NCI-H524 (cell line): ENCODE measurements at places on chromosomes 3 and 15.

GRCh38 chr3:143187111-143187510 lies 67.5 kb downstream of the CHST2 start:
- no peak for DNase-seq

GRCh38 chr3:109702976-109703375 lies 365.6 kb upstream of the DPPA4 start:
- DNase-seq = no peak

- DNase-seq = no peak
These were observed 195.9 kb upstream of the LRRN1 start for GRCh38 chr3:3603351-3603750.

GRCh38 chr3:54358969-54359694 lies 236.8 kb downstream of the CACNA2D3 start:
- DNase-seq = no peak

DNA sequence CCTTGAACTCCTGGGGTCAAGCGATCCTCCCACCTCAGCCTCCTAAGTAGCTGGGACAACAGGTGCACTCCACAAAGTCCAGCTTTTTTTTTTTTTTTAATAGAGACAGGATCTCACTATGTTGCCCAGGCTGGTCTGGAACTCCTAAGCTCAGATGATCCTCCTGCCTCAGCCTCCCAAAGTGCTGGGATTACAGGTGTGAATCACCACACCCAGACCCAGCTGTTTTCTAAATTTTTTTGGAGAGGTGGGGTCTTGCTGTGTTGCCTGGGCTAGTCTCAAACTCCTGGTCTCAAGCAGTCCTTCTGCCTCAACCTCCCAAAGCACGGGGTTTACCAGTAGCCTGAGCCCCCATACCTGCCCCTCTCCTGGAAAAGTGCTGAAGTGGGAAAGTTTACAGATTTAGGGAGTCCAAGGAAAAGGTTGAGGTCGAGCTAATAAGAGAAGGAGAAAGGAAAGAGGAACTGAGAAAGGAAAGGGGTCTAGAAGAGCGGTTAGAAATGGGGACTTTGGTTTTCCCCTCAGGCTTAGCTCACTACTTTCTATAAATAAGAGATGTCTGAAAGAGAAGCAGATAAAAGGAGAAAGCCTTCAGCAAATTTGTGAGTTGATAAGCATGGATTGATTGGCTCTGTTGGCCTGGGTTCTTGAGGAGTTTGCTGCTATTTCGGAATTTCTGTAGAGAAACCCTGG lies 23.6 kb downstream of the UBE2E1 start:
- DNase-seq = no peak

DNA sequence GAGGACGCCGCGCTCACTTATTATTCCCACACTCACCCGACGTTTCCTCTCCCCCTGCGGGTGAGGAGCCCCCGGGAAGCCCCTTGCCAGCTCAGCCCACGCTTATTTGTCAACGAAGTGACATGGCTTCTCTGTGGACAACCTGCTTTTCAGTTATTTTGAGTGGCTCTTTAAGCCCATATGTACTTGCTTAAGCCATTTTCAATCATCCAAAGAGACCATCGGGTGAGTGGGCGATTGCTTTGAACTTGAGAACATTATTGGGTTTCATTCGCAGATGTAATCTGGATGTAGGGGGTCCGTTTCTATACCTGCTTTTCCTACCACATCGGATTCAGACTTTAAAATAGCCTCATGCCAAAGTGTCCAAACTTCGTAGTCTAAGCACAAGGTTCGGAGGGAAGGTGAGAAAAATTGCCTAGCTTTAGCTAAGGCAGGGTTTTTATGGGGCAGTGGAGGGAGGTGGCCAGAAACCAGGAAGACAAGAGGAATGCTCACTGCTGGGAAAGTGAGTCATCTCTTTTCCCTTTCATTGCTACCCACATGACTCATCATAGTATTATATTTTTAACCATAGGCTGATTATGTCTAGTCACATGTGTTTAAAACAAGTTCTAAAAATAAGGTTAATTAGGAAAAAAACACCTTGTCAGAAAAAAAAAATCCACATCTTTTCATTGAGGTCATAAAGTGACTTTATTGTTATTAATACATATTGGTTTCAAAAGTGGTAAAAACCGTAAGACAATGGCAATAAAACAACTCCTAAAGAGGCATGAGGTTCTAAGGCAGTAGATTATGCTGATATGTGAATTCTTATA lies 773.1 kb upstream of the NR2F2 start:
- no peak for DNase-seq

GRCh38 chr3:141603473-141604035 lies 116.7 kb downstream of the RASA2 start:
- DNase-seq = no peak

GRCh38 chr3:57949785-57950615 lies 58.2 kb upstream of the FLNB start:
- no peak for DNase-seq

GRCh38 chr3:37953707-37954394 lies 36.7 kb upstream of the VILL start:
- DNase-seq = no peak

DNA sequence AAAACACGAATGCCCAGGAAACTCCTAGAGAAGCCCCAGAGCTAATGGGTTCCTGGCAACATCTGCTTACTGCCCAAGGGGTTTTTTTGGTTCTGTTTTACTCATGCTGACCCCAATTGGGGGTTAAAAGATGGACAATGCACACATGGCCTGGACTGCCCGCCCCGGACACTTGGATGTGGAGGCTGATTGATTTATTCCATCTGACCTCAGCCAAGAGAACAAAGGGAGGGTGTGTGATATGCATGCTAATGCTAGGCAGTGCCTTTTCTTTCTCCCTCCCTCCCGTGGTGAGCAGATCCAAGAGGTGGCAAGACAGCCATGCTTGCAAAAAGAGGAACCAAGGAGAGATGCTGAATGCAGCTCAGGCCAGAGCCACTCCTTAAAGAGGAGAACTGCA lies 3.3 kb upstream of the LRTM1 start:
- DNase-seq = no peak

DNA sequence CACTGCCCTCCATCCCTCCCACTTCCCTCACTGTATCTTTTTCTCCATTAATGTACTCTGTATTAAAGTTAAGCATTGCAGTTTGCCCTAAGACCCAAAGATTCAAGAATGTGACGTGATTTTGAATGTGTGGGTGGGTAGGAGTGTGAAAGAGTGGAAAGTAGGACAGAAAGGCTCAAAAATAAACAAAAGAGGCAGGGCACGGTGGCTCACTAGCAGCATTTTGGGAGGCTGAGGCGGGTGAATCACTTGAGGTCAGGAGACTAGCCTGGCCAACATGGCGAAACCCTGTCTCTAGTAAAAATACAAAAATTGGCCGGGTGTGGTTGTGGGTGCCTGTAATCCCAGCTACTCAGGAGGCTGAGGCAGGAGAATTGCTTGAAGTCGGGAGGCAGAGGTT lies 18.4 kb downstream of the TFRC start:
- DNase-seq = no peak

DNA sequence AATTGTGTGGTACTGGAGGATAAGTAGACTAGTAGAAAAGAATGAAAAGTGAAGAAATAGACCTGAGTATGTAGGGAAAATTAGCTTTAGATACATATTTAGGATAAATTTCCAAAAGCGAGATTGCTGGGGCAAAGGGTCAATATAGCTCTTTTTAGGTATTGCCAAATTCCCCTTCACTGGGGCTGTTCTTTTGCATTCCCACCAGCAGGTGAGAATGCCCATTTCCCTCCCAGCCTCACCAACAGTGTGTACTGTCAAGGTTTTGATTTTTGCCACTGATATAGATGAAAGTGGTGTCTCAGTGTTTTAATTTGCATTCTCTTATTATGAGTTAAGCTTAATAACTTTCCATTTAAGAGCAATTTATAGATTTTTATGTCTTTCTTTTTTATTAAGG lies 35.7 kb upstream of the BHLHE40 start:
- DNase-seq = no peak

DNA sequence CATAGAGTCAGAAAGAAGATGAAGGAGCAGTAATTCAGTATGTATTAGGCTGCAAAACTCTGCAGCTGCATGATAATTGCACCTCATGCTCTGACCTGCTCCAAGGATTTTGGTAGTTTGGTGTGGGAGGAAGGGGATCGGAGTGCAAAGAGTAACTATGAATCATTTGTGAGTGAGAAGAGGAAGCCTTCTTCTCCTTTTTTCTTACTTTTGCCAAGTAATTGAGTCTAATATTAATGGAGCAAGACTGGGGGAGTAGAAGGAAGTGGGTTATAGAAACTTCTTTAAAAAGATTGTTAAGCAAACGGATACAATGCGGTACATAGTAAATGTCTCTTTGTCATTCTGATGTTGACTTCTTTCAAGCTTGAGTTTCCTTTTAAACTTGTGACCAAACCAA lies 276.5 kb downstream of the EDEM1 start:
- no peak for DNase-seq

DNA sequence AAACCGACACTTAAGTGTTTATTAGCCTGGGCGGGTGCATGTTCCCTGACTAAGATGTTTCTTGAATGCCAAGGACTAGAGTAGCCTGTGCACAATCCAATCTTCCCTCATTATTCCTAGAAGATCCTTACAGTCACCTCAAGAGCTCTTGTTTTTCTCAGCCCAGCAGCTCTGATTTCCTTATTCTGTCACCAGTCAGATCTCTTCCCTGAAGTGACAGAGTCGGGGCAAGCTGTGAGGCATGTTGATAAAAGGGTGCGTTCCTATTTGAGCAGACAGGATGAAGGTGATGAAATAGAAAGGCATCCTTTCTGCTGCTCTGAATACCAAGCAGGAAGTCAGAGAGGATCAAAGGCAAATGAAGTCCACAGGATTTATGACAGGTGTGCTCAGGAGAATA lies 125.6 kb upstream of the MCTP2 start:
- no peak for DNase-seq

DNA sequence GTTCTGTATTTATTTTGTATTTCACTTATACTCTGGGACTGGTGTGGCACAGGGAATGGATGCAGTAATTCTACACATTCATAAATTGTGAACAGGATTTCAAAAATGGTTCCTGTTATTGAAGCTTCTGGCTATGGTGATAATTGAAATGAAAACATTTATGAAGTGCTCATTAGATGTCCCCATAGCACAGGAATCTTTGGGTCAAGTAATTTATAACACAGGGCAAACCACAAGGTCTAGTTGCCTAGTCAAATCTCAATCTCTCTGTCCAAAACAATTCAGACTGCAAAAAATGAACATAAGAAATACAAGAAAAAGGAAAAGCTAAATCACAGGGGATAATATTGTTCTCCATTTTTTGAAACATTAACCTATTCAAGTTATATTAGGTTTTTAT lies 117.5 kb upstream of the PTPRG start:
- DNase-seq = no peak

GRCh38 chr15:62164396-62165103 lies 535 bp downstream of the C2CD4B start:
- peak; percentile 48 for DNase-seq

DNA sequence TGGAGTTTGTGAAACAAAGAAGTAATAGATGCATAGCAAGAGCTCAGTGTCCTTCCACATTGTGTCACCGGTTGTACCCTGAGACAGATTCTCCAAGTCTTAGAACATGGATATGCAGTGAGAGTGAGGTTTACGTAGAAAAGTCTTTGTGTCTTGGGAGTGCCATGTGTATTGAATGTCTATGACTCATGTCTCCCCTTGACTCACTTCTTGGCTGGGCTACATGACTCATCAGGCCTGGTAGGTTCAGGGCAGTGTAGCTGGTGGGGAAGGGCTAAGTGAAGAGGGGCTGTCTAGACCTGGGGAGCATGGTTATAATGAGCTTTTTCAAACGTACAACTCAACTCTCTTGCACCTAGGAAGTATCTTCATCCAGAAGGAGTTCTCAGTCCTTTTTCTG lies 167.4 kb downstream of the GAP43 start:
- DNase-seq = no peak

DNA sequence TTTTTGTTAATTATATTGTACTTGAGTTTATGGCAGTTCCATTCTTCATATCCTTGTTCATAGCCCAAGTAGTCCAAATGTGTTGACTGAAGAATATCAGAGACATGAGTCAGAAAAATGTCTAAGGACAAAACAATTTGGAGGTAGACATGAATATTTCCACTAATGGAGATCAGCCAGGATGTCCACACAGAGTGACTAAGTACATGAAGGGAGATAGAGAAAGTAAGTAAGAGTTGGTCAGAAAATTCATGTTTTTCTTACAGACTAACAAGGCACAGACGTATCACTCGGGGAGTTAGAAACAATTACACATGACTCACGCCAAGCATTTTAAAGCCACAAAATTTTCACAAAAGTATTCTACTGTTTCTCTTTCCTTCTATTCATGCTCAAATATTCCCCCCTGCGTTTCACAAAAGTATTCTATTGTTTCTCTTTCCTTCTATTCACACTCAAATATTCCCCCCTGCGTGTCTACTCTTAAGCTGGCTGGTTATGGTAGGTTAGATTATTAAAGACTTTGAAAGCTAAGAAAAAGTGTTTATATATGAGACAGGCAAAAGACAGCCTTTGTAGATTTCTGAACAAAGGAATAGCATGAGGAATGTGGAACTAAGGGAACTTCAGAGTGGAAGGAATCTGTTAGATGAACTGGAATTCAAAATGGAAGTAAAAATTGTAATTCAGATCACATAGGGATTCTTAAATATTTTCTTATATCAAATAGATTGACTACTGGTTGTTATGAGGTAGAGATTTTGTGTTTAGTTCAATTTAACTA lies 648.7 kb upstream of the CCDC54 start:
- DNase-seq = no peak

DNA sequence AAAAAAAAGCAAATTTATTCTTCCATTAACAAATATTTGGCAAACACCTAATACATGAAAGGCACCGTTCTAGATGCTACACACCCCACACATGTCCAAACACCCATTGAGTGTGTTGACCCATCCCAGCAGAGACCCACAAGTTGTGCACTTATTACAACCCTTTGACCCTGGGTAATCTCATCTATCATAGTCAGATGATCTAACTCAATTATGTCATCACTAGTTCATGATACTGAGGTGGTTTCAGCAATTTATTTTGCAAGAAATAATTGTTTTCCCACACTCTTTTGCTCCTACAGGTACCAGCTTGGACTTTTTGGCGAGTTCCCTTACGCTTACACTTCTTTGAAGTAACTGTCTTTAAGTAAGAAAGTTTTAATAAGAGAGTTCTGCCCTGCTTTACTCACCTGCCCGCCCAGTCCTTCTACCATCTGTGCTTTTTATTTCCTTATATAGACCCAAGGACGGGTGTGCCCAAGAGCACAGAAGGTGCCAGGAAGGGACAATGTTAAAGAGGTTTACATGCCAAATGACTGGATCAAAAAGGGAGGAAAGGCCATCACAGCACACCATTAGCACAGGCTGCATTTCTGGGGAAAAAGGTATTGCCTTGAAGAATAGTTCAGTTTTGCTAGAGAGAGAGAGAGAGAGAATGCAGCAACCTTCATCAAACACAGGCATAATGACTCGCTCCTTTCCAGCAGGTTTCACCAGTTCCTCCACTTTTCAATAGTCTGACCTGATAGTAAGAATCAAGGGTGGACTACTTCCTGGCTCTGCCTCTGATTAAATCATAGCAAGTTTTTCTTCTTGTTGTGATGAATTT lies 54.5 kb upstream of the ATP11B start:
- no peak for DNase-seq

DNA sequence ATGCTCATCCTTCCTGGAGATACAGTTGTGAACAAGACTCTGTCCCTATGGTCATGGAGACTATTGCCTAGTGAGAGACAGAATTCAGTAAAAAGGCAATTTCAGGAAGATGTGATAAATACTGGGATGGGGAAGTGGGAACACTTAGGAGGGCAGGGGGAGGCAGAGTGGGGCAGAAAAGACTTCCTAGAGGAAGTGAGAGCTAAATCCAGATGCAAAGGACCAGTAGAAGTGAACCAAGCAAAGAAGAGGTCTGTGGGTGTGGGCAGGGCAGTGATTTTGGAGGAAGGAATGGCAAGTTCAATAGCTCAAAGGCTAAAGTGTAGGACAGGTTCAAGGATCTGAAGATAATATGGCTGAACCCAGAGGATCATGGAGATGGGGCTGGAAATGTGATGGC lies 68.9 kb downstream of the CD200R1L start:
- DNase-seq = no peak
